ENCODE measurements at places on chromosomes 2 and 18. TPM values are rescaled to one million over a fixed set of nuclear protein-coding genes. Genes with fewer than 3 reads are reported as not detected.

GRCh38 chr2:45874344-45874743, 222.9 kb downstream of the PRKCE start:
- peak overlapping the region; percentile 29 for H3K27ac ChIP-seq
- H3K27me3 ChIP-seq: no peaks in the 10 kb centered on the region
- H3K4me1 ChIP-seq: peaks cover 15% of the 10 kb centered on the region
- H3K4me3 ChIP-seq: no peak overlapping the region
- DNase-seq: peak; percentile 85

GRCh38 chr18:31223371-31223770, 60.7 kb upstream of the DSC1 start:
- H3K27me3 ChIP-seq: no peaks in the 10 kb centered on the region
- no peak for DNase-seq
- H3K4me3 ChIP-seq: no peak overlapping the region

- H3K36me3 ChIP-seq: no peaks in the 10 kb centered on the region
- no peak overlapping the region for H3K27ac ChIP-seq
- no peak overlapping the region for H3K4me3 ChIP-seq
- H3K27me3 ChIP-seq: no peaks in the 10 kb centered on the region
- H3K4me1 ChIP-seq: no peaks in the 10 kb centered on the region
Observed at GRCh38 chr2:196610796-196611195, 28.7 kb upstream of the CCDC150 start.

- no peaks in the 10 kb centered on the region for H3K27me3 ChIP-seq
- no peak for DNase-seq
- no peak overlapping the region for H3K27ac ChIP-seq
- no peaks in the 10 kb centered on the region for H3K36me3 ChIP-seq
- no peaks in the 10 kb centered on the region for H3K4me1 ChIP-seq
- no peak overlapping the region for H3K4me3 ChIP-seq
Observed at GRCh38 chr18:6644836-6645627, 84.5 kb upstream of the ARHGAP28 start.

MROH2A gene
- total RNA-seq: not detected

MYO7B gene
- 2.9 TPM for total RNA-seq

Measured in suprapubic skin (tissue), 4 donors.